ENCODE measurements at places on chromosomes 5 and 9. TPM values are rescaled to one million over a fixed set of nuclear protein-coding genes. Genes with fewer than 3 reads are reported as not detected.
A peak's percentile ranks its signal among the peaks of the same experiment; 100 is the strongest.

Gene PLAC8L1
- total RNA-seq: 0.52 TPM

Gene ACTL7B
- not detected for total RNA-seq

Gene ANKDD1B
- 0.28 TPM for total RNA-seq

Gene SEMA5A
- total RNA-seq: 5.5 TPM

Gene THBS4
- 0.16 TPM for total RNA-seq

Gene DNM1
- 2.2 TPM for total RNA-seq

Gene SLC36A3
- total RNA-seq: not detected

Gene SOX30
- not detected for total RNA-seq

Gene DRD1
- not detected for total RNA-seq

Gene AHRR
- total RNA-seq: 1.1 TPM

Gene SH2D3C
- total RNA-seq: 1.9 TPM

Gene SH3RF2
- total RNA-seq: 49.8 TPM

Gene ZFP37
- 1.1 TPM for total RNA-seq

Gene GLRA1
- total RNA-seq: not detected

Gene ANKRD34B
- not detected for total RNA-seq

Gene RALGPS1
- total RNA-seq: 6.8 TPM

DNA sequence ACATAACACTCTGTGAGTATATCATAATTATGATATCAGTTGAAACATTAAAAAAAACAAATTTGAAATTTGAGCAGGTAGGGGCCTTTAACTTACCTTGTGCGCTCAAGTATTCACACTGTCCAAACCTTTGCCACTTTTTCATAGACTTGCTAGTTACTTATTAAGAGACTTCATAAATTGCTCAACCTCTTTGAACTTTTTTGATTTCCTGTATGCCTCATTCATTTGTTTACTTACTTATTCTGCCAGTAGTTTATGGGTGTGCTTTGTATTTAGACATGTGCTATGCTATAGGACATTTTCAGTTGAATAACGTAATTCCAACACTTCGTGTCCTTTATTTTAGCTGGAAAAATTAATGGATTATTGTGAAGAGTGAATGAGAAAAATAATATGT lies 204.8 kb downstream of the HCN1 start:
- ATAC-seq: no peak

- ATAC-seq: no peak
Observed at GRCh38 chr5:23089286-23089685, 236.1 kb upstream of the CDH12 start.

DNA sequence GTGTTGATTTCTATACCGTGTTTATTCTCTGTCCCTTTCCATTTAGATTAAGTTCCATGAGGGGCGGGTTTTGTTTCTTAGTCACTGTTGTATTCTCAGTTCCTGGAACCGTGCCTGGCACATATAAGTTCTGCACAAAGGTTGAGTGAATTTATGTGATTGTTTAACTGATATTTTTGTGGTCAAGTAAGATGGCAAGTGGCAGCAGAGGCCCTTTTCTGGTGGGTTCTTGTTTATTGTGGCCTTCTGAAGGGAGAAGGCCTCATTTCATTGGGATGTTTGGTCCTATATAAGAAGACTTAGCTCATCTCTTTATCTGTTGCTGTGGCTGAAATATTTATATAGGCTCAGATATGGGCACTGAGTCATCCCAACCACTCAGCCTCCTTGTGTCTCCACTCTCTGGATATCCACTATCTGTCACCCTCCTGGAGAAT lies 262.5 kb downstream of the PSAT1 start:
- no peak for ATAC-seq

- no peak for ATAC-seq
Observed at GRCh38 chr5:68518286-68518685, 302.7 kb downstream of the PIK3R1 start.

DNA sequence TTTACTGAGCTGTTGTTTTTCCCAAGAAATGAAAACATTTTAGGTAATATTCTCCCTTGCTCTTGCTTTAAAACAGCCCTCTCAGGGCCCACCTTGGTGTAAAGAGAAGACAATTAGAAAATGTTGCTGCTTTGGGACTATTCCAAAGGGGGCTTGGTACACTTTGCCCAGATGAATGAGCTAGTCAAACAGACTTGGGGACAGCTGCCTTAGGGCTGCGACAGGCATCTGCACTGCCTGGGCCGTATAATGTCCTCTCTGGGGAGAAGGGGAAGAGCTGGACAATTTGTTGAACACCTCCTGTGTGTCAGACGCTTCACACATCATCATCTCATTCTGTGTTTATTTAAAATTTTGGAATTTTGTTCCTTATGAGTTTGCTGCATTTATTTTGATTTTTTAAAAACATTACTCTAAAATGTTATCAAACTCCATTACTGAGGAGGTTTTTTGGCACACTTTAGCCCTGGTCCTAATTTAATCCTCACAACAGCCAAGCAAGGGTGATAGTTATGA lies 28.8 kb downstream of the C5orf58 start:
- no peak for ATAC-seq

DNA sequence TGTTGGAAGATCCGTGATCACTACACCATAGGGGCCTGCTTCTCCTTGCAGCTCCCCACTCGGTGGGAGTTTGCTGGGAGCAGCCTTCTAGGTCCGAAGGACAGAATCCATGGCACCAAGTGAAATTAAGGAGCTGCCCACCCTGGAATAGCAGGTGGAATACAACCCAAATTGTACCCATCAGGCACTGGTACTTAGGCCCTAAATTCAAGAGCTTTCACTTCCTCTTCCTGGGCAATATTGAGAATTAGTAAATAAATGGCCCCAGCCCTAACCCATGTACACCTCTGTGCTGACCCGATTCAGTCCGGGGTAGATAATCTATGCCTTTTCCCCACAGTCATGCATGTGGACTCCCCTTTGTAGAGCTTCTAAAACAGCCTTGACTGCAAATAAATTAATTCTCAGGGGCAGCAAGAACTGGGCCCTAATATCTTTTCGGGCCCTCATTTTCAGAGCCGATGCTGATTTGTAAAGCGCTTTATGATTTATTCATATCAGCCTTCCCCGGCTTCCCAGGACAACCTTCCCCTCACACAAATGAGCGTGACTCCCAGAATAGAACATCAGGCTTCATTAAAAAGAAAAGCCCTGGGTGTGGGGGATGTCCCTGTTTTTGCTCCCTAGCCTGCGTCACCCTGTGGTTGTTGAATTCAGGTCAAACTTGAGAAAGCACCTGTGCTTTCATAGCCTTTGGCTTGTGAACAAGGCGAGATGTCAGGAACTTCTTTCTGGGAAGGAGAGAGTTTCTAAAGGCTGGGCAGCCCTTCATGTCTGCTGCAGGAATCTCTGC lies 126.1 kb upstream of the TBC1D2 start:
- no peak for ATAC-seq

DNA sequence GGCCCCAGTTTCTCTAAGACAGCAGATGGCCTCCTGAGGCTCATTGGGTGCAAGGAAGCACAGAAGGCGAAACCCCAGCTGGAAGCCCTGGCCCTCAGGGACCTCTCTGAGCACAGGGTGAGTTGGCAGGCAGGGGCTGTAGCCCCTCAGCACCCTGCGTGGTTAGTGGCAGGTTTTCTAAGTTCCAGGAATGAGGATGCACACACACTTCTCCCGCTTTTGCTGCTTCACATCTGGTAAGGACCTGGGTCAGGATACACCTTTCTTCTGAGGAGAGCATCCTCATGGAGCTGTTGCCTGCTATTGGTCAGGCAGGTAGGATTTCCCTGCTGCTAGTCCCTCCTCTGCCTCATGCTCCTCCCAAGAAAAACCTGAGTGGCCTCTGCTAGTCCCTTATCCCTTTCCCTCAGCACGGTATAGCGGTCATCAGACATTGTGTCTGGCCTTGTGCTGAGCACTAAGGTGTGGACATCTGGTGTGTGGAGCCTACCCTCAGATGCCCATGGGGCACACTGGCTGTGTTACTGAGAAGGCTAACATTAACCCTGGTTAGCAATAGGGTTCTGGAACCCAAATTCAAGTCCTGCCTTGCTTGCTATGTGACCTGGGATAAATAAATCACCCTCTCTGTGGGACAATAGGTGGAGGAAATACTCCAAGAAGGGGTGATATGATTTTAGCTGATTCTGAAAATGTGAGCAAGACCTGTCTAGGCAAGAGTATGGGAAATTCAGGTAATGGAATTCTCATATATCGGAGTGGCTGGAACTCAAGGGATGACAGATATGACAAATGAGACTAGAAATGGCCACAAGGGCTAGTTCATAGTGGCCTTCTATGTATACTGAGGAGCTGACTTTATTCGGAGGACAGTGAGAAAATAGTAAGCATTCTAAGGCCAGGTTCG lies 1.6 kb downstream of the SLC22A4 start:
- ATAC-seq: no peak

DNA sequence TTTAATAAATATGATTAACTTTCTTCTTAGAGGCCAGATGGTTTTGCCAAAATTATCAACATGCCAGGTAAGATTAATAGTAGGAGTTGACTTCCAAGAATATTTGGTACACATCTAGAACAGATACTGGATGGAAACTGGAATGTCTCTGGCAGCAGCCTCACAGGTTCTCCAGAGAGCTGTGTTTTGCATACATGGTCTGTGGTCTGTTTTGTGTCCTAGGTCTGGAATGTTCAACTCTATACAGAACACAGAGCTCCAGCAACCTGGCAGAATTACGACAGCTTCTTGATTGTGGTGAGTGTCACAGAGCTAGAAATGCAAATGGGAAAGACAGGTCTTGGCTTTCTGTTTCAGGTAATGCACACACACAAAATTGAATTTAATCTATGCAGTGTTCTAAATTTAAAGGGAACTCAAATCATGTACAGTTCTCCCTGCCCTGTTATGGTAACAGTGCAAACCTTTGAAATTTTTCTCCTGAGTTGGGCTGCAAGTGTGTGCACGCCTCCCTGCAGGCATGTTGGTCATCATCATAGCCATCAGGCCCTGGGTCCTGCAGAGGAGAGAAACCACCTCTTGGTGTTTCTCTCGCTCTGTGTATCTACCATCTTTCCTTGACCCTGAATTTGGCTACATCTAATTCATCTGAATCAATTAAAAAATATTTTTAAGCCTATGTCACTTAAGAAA lies 58.3 kb downstream of the PIK3R1 start:
- no peak for ATAC-seq

DNA sequence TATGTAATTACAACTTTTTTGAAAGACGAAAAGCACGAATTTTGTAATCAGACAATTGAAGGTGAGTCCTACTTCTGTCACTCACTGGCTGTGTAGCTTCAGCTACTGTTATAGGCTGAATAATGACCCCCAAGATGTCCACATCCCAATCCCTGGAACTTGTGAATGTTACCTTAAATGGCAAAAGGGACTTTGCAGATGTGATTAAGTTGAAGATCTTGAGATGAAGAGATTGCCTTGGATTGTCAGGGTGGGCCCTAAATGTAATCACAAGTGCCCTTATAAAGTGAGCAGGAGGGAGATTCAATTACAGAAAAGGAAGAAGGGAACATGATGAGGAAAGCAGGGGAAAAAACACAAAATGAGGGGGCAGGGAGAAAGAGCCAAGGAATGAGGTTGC lies 326.2 kb upstream of the MSX2 start:
- ATAC-seq: no peak

- ATAC-seq: no peak
Observed at GRCh38 chr9:33344145-33344544, 53.8 kb downstream of the NFX1 start.

DNA sequence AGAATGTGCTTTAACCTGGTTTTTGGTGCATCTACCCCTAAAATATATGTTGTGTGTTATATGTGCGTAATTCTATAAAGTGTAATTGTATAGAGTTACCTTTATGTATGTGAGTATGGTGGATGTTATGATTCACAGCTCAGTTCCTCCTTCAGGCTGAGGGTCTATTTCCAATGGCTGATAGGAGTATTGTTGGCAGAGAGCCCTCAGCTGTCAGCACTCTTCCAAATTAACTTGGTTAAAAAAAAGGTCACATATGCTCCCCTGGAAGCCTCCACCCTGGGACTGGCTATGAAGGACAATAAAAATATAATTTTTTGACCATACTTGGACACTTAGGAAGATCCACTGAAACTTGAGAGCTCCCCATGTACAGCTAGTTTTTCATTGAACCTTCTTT lies 250.4 kb upstream of the CDH12 start:
- ATAC-seq: no peak

DNA sequence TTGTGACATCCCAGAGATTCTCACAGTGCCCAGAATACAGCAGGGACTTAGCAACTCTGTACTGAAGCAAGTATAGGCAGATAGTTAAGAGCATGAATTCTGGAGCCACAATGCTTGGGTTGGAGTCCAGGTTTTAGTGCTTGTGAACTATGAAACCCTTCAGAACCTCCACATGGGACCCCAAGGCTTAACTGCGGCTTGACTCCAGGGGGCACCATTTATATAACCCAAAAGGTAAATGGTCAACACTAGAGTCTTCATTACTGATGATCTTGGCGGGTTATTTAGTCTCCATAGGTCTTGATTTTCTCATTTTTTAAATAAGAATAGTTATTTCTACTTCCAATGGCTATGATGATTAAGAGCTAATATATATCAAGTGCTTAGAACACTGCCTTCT lies 390.3 kb downstream of the TAF11L14 start:
- no peak for ATAC-seq

GRCh38 chr9:109164042-109164441 lies 3.0 kb downstream of the FRRS1L start:
- ATAC-seq: no peak

GRCh38 chr5:134171972-134172371 lies 4.8 kb downstream of the SKP1 start:
- no peak for ATAC-seq

DNA sequence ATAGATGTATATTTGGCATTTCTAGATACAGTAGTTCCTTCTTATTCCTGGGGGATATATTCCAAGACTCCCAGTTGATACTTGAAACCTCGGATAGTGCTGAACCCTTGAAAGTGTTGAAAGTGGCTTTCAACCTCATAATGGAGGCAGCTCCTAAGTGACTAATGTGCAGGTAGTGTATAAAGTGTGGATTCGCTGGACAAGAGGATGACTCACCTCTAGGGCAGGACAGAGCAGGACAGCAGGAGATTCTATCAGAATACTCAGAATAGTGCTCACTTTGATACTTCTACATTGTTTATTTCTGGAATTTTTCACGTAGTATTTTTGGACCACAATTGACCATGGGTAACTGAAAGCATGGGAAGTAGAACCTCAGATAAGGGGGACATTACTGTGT lies 1138.9 kb upstream of the WWC1 start:
- ATAC-seq: no peak

- ATAC-seq: no peak
Observed at GRCh38 chr9:11158676-11159075, 545.9 kb upstream of the PTPRD start.

DNA sequence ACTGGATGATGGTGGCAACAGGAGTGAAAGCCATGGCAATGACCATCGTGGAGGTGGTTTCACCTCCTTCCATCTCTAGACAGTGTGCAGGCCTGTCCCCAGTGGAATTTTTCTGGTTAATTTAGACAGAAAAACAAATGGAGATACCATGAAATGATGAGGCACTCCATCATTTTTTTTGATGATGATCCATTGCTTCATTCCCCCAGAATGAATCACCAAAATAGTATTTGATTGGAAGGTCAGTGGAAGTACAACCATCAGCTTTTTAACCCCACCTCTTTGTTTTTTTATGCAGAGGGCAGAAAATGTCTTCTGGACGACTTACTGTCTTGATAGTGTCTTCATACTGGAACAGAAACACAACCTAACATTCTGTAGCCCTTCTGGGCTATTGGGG lies 42.6 kb upstream of the ADRA1B start:
- ATAC-seq: no peak

- peak; percentile 82 for ATAC-seq
Observed at GRCh38 chr9:112532427-112532826, 45.8 kb downstream of the KIAA1958 start.

GRCh38 chr9:101951598-101951997 lies 213.2 kb upstream of the GRIN3A start:
- ATAC-seq: no peak

GRCh38 chr5:77960863-77961396 lies 184.8 kb upstream of the TBCA start:
- ATAC-seq: no peak

Measured in esophagus mucosa (tissue), 1 donor.